ENCODE measurements at places on chromosomes 4 and X.

DNA sequence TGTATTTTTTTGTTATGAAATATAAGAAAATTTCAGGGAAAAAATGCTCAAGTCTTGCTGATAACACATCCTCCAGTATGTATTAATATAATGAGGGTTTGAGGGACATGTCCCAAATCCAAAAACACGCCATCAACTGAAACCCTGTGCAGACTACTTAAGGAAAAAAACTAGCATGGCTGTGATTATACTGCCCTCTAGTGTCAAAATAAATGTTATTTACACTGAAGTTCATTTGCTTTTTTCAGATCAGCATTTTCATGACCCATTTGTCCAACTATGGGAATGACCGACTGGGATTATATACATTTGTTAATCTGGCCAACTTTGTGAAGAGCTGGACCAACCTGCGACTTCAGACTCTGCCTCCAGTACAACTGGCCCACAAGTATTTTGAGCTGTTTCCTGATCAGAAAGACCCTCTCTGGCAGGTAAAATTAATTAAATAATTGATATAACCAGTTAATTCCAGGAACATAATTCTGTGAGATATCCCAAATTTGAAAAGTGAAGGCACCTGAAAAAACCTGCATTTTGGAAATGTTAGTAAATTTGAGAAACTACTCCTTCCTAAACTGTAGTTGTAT is 128.5 kb downstream of the PRSS12 start:
- DNase-seq: no peak

DNA sequence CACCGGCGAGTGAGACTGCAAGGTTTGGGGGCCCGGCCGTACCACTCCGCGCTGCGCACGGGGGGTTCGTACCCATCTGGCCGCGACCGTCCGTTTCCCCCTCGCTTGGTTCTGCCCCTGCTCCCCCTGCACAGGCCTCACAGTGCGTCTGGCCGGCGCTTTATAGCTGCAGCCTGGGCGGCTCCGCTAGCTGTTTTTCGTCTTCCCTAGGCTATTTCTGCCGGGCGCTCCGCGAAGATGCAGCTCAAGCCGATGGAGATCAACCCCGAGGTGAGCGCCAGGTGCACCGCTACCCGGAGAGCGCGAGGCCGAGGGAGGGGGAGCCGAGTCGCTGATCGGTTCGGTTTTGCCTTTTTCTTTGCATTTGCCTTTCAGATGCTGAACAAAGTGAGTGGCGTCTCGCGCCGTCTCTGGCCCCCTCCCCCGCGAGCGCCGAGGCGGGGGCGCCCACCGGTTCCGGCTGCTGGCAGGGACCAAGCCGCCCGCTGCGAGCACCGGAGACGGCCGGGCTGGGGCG is at the start of gene UCHL1:
Gene UCHL1 (plus strand): TSS at position 189 of the 517 bp plus-strand sequence. CDS start 49 bp downstream, at position 238.
- no peak for DNase-seq

GRCh38 chr4:180465364-180465763 is 1777.8 kb upstream of the TENM3 start:
- DNase-seq: no peak

GRCh38 chr4:118981839-118982381 is 93.3 kb downstream of the SYNPO2 start:
- DNase-seq: peak; percentile 48

DNA sequence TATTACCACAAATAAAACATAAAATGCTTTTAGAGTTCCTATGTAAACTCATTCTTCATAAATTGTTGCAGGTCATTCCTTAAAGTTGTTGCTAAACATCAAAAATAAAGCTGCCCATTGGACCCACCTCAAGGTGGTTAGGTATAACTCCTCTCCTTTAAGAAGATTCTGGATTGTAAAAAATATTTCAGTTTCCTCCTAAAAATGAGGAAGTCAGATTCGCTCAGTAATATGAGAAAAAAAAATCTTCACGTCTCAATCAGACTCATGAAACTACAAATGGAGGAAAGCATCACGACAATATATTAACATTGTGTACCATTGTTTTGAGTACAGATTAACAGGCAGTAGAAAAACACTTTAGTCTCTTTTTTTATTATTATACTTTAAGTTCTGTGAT is 105.9 kb downstream of the DDX60 start:
- no peak for DNase-seq

Data from Right ventricle myocardium inferior (tissue), 1 donor.